ENCODE measurements at places on chromosomes 3 and 15. TPM values are rescaled to one million over a fixed set of nuclear protein-coding genes. Genes with fewer than 3 reads are reported as not detected.

The HHLA2 gene
- not detected for total RNA-seq

The IL5RA gene
- total RNA-seq: not detected

The GPR149 gene
- total RNA-seq: not detected

The UPK1B gene
- not detected for total RNA-seq

The SHC4 gene
- total RNA-seq: 0.15 TPM

The UBA7 gene
- 69.8 TPM for total RNA-seq

Measured in epithelial cell of umbilical artery (primary cell).